Stimulated activated CD4-positive, alpha-beta T cell treated with anti-CD3 and anti-CD28 coated beads, Interleukin-15, amount 100 ng/mL, for 48 hours (primary cell): ENCODE measurements at places on chromosomes 11 and 22.

DNA sequence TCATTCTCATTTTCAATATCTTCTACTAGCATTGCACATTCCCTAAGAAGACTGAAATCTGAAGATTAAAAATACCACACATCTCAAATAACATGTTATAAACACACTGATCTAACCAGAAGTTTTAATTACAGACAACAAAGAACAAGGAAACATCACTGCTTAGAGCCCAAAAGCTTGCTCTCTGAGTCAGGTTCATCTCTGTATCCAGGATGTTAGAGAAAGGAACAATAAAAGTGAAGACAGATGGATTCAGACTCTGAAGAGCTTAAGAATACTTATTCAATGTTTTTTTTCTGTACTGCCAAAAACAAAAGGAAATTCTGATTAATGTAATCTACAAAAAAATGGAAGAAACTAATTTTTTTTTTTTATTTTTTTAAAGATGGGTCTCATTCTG lies 16.5 kb downstream of the RDX start:
- DNase-seq, result no peak

DNA sequence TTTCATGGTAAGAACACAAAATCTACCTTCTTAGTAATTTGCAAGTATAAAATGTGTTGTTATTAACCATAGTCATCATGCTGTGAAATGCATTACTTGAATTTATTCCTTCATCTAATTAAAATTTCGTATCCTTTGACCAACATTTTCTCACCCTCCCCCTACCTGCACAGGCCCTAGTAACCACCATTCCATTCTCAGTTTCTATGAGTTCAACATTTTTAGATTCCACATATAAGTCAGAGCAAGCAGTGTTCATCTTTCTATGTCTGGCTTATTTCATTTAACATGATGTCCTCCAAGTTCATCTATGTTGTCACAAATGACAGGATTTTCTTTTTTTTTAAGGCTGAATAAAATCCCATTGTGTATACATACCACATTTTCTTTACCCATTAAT lies 43.5 kb upstream of the CCDC179 start:
- DNase-seq, result no peak

DNA sequence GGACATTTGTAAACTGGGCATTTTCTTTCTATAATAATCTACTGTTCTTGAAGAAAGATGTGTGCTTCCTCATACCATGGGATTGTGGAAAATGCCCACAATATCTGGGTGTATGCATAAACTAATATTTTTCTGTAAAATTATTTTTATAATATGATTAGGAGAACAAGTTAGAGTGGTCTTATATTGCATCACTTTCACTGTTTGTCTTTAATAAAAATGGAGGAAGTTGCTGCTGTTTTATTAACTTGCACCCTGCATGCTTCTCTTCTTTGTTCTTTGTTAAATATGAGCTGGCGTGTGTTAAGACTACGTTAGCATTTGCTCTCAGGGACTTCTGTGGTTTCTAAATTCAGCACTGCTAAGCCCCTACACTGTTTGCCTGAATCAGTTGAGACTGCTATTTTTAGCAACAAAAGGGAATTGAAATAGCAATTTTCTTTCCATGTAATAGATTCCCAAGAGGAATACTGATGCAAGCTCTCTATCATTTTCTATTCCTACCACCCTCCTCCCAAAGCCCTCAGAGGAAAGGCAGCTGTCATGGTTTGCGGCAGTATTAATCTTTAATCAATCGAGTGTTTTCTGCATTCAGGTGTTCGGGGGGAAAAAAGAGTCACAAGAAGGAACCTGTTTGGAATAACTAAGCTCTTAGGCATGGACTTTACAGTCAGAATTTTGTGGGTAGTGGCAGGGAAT lies 56.1 kb downstream of the HSD17B12 start:
- no peak for DNase-seq

- DNase-seq, result no peak
Measured at GRCh38 chr11:125950178-125950490, 4.3 kb downstream of the VSIG10L2 start.

- DNase-seq, result no peak
Measured at GRCh38 chr22:37601540-37602442, 6.8 kb upstream of the GGA1 start.

- DNase-seq, result no peak
Measured at GRCh38 chr11:61682906-61683675, 2.9 kb downstream of the DAGLA start.

- no peak for DNase-seq
Measured at GRCh38 chr22:43300891-43301676, 42.1 kb downstream of the SCUBE1 start.

DNA sequence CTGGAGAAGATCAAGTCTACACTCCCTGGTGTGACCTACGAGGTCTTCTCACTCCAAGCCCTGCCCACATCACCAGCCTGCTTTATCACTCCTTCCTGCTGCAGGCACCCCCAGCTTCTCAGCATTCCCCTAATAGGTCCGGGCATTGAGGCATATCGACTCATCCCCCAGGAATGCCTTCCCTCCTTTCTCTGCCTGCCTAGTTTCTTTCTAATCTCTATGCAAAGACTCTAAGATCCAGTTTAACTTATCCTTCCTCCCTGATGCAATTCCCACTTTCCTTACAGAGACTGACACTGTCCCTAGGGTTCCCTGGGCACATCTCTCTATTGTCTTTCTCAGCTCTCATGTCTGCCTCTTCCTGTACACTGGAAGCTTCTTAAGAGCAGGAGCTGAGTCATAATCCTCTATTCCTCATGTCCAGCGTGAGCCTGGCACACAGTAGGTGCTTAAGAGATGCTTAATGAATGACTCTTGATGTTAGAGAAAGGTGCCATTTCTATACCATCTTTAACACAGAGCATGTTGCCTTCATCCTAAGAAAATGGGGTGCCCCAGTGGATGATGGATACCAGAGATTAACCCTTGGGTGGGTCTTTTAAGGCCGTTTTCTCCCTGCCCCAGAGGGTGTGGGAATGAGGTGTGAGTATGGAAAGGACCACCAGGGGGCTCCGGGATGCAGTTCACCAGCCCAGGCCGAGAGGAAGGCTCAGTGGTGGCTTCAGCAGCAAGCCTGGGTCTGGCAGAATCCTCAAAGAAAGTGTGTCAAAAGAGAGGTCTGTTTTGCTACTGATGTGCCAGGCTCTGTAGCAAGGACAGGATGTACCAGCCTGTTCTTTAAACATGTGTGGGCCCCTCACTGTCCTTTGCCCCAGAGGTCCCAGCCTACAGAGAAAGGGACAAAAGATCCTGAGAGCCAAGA lies 34.7 kb downstream of the PARVA start:
- DNase-seq, result peak; percentile 33

DNA sequence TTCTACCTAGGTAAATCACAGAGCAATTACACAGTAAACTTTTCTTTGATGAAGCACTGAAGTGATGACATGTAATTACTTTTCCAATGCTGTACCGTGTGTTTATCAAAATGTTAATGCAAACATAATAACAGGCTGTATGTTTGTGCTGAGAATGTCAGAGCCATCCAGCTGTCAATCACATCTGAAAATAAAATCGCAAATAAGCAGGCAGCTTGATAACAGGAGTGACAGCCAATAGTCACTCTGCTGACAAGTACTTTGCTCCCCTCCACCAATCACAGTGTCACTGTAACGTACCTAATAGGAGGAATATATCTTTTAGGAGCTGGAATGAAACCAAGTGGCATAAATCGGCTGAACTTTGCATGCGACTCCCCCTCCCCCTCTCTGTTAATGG lies 119.7 kb downstream of the KIRREL3 start:
- no peak for DNase-seq

GRCh38 chr11:62171261-62171723 lies 18.7 kb upstream of the SCGB1D1 start:
- DNase-seq, result peak; percentile 52

DNA sequence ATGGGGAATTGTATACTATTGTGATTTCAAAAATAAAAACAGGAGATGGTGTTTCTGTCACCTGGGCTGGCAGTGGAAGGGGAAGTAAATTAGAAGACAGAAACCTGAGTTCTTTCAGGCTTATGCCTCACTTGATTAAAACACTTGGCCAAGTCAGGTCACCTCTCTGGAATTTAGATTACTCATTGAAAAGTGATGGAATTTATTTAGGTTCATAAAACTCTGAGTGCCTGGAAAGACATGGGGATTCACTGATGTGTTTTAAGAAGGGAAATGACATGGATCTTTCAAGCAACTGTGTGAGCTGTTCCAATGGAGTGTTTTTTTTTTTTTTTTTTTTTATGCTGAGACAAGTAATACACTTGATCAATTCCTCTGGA lies 400.1 kb downstream of the TMEM135 start:
- no peak for DNase-seq

GRCh38 chr11:2250485-2250884 lies 19.9 kb downstream of the ASCL2 start:
- no peak for DNase-seq

DNA sequence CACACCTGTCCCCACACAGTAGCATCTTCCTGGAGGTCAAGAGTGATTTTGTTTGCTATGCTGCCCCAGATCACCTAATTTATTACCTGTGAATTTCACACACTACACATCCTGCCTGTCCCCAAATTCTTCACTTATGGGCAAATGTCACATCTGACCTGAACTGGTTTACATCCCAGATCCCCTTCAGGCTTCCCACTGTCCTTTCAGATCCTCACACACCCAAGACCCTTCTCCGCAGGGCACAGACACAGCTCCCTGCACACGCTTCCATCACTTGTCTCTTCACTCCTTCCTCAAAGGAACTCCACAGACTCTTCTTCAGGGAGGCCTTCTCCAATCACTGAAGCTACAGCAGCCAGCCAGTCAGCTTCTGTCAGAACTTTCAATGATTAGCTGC lies 118.7 kb upstream of the IGLL5 start:
- no peak for DNase-seq

GRCh38 chr11:107751082-107751481 lies 39.2 kb upstream of the SLN start:
- DNase-seq, result no peak

DNA sequence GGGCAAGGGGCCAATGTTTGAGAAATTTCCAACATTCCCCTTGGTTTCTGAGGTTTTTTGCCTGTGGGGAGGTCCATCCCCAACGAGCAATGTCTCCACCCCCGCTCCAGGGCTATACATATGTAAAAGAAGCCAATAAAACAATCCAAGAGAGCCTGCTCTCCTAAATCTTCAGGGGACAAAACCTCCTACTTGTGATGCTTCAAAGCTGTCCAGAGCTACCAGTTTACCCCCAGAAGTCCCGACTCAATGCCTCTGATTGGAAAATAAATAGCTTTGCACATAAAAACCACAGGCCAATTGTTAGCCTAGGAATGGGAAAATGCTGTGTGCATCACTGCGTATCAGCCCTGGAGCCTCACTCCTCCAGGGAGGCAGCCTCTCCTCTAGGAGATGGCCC lies 66.0 kb upstream of the PAX6 start:
- no peak for DNase-seq

GRCh38 chr22:37197451-37198257 lies 9.6 kb upstream of the C1QTNF6 start:
- DNase-seq, result no peak

DNA sequence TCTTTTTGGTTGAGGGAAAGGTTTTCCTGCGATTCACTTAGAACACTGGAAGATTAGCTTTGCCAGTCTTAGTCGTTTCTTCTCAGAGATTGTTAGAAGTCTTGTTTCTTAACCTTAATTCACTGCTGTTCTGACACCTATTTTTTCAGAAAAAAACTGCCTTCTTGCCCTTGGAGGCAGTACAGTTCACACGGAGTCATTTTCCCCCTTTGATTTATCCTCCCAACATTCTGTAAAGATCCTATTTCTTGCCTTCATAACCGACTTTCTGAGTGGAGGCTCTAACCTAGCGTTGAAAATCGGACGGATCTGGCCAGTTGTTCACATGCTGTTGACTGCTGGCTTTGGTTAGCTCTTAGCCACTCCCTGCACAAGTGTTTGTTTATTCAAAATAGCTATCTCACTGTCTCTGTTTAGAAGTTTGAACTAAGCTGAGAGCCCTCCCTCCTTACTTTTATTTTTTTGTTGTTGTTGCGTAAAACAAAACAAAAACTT lies 737 bp downstream of the BCL2L13 start:
- DNase-seq, result no peak

- DNase-seq, result no peak
Measured at GRCh38 chr11:58654908-58655296, 32.4 kb downstream of the CNTF start.

GRCh38 chr11:122275508-122275907 lies 159.5 kb upstream of the BLID start:
- no peak for DNase-seq

- no peak for DNase-seq
Measured at GRCh38 chr11:31821766-31822165, 10.6 kb upstream of the PAX6 start.

DNA sequence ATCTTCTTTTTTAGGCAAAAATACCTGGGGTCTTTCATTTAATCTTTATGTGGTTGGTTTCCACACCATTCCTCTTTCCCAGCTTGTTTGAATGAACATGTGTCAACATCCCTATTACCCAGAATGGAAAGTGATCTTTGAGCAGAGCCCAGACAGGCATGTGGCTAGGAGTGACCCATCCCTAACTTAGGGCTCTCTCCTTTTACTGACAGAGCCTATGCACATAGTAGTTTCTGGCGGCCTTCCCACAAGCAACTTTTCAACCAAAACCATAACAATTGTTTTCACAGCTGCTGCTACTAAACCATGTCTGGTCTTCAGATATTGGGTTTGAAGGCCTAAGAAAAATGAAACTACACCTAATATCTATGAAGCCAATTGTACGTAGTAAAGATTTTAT lies 107.5 kb downstream of the TENM4 start:
- DNase-seq, result no peak

GRCh38 chr11:117977029-117977428 lies 9.2 kb upstream of the IL10RA start:
- no peak for DNase-seq

GRCh38 chr11:126132319-126132718 lies 69.7 kb upstream of the CDON start:
- DNase-seq, result no peak

- DNase-seq, result no peak
Measured at GRCh38 chr22:50532824-50533796, 3.3 kb upstream of the TYMP start.

- DNase-seq, result no peak
Measured at GRCh38 chr22:28711820-28712777, 29.5 kb downstream of the CHEK2 start.

GRCh38 chr11:124844664-124845079 lies 20.6 kb upstream of the ROBO3 start:
- no peak for DNase-seq

DNA sequence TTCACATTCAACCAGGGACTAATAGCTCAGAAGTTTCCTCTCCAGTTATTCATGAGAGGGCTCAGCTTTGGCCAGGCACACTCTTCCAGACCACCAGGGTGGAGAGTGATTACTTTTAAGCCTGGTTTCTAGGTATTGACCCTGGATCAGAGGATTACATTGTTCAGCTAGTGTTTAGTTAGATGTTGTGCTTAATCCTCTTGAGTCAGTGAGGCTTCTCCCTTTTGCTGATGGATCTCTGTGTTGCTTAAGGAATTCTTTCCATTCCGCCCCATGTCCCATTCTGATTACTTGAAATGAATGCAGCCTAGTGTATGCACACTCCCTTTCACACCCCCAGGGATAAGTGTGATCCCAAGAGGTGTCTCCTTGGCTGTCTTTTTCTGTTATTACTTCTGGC lies 271.7 kb upstream of the ANO5 start:
- DNase-seq, result no peak
